ENCODE measurements at places on chromosomes 4 and X.

- DNase-seq: peak; percentile 52
Observed at GRCh38 chrX:131841496-131842437, 181.3 kb upstream of the STK26 start.

DNA sequence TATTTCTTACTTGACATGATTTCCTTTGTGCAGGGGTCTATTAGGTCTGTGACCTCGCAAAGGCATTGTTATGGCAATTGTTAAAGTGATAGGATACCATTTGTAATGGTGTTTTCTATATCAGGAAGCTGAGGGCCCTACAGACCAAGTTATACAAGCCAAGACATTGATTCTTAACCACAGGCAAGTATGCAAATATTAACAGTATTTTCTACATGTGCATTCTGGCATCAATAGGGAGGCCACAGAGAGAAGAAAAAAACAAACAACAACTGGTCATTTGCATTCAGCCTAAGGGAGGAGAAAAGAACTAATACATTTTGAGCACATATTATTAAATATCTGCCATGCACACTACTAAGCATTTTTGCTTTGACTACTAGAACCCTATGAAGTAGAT, 28.5 kb downstream of the GBA3 start:
- DNase-seq: no peak

- DNase-seq: peak; percentile 37
Observed at GRCh38 chrX:28693101-28693500, 105.9 kb downstream of the IL1RAPL1 start.

- peak; percentile 24 for DNase-seq
Observed at GRCh38 chr4:110854021-110854678, 231.3 kb upstream of the PITX2 start.

DNA sequence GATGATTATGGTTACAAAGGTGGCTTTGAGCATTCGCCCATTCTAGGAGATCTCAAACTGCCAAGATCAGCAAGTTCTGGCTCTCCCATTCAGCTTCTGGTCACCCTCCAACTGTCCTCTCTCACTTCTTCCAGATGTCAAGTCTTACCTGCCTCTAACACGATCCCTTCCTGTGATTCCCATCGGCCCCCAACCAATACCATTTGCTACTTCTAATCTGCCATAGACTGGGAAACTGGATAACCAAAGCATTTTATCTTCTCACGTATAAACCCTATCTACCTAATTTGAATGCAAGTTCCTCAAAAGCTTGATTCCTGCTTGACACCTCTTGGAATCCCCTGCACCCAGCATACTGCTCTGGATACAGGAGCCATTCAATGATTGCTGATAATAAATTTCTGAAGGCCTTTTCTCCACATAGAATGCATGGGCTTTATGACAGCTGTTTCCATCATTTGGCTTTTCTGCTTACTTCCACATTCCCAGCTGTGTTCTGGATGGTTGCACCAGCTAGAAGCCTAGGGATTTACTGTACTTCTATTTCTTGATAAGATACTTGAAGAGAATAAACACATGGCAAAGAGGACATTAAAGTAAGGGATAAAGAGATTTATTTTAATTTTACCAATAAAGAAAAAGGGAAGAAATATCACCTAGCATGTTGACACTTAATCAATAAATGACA, 9.6 kb downstream of the GPC4 start:
- DNase-seq: peak; percentile 42

- DNase-seq: no peak
Observed at GRCh38 chrX:120145295-120145925, 13.0 kb upstream of the RHOXF2 start.
